ENCODE measurements at places on chromosomes 1 and 21. TPM values are rescaled to one million over a fixed set of nuclear protein-coding genes. Genes with fewer than 3 reads are reported as not detected.

- DNase-seq = no peak
Observed at GRCh38 chr1:241730031-241730430, 78.0 kb downstream of the WDR64 start.

GRCh38 chr1:101723415-101723814, 273.3 kb downstream of the OLFM3 start:
- DNase-seq = no peak

ADGRB2 gene
- 9.5 TPM for polyA plus RNA-seq

AGT gene
- 13.2 TPM for polyA plus RNA-seq

GRCh38 chr1:216528816-216529215, 105.6 kb upstream of the USH2A start:
- DNase-seq = no peak

- DNase-seq = no peak
Observed at GRCh38 chr1:21594935-21595897, 73.9 kb downstream of the RAP1GAP start.

- DNase-seq = peak; percentile 87
Observed at GRCh38 chr1:38138498-38139233, 92.1 kb upstream of the POU3F1 start.

DNA sequence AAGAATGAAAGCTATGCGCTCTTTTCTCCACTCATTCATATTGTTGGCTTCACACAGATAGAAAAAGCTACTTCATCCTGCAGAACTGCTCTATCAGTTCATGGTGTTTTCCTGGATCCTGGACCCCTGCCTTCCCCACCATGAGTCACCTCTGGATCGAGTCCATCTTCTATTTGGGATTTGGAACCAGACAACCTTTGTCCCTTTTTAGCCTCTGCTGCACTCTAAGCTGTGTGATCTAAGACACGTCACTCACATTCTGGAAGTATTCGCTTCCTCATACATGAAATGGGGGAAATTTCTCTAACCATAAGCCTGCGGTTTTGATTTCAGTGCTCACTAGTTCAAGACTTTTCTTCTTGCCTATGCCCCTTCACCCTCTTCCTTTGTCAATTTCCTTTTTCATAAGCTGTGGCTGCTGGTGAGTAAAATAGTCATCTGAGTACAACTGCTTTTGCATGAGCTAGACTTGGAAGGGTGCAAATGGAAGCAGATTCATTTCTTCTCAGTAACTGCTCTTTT, 14.1 kb upstream of the DEGS1 start:
- peak; percentile 79 for DNase-seq

PLPP3 gene
- 105 TPM for polyA plus RNA-seq

GRCh38 chr1:174875306-174875705, 124.4 kb upstream of the CACYBP start:
- DNase-seq = no peak

CD48 gene
- polyA plus RNA-seq = 1.9 TPM

ETS2 gene
- polyA plus RNA-seq = 25.2 TPM

- no peak for DNase-seq
Observed at GRCh38 chr1:29237129-29237821, 953 bp downstream of the PTPRU start.

DNA sequence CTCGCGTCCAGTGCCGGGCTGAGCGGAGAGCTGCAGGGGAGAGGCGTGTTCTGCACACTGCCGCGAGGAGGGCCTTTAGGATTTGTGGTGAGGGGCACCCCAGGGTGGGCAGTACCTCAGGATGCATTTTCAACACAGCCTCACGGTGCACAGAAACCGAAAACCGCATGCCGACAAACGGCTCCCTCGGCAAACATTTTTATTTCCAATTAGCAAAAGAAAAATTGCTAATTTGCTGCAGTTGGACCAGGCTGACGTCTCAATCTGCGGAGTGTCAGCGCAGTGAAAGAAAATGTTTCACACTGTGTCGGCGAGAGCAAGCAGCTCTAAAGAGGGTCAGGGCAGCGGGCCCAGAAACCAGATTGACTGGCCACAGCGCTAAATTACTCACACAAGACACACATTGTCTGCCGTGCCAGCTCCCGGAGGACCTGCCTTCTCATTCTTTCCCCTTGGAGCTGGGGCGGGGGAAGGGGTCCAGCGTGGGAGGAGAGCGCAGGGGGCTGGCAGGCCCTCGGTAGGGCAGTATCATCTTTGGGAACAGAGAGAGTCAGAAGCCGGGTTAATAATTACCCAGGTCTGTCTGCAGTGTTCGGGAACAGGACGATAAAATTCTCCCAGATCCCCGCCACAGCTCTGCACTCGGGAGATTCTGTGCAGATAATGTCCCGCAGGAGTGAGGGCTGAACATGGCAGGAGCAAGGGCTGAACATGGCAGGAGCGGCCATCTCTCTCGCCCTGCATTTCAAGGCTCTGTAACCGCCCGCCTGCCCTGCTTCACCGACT, 150.2 kb downstream of the PRDM16 start:
- DNase-seq = peak; percentile 46

DNA sequence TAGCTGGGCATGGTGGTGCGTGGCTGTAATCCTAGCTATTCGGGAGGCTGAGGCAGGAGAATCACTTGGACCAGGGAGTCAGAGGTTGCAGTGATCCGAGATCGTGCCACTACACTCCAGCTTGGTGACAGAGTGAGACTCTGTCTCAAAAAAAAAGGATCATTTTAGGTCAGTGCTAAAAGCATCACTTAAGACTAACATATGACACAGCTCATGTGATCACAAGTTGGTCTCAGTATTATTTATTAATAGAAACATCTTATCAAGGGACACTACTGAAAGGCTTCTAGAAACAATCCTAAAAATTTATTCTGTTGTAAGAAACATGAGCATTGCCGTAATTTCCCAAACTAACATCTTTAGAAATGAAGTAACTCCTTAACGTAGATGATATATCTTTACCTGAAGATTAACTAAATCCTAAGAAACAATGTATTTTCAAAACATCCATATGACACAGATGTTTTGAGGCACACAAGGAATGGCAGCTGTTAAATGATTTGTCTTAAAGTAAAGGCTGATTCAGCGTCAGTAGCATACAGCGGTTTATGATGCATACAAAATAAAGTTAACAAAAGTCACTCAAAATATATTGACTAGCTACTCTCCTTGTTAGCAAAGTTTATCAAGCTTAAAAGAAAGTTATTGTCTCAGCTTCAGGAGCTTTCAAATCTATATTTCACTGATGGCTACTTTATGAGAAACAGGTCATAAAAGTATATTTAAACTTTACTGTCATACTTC, 2.6 kb downstream of the NIBAN1 start:
- peak; percentile 25 for DNase-seq

PRR9 gene
- polyA plus RNA-seq = not detected

SPRR2B gene
- polyA plus RNA-seq = not detected

GRCh38 chr1:231923491-231924041, 297.0 kb downstream of the DISC1 start:
- no peak for DNase-seq

DNA sequence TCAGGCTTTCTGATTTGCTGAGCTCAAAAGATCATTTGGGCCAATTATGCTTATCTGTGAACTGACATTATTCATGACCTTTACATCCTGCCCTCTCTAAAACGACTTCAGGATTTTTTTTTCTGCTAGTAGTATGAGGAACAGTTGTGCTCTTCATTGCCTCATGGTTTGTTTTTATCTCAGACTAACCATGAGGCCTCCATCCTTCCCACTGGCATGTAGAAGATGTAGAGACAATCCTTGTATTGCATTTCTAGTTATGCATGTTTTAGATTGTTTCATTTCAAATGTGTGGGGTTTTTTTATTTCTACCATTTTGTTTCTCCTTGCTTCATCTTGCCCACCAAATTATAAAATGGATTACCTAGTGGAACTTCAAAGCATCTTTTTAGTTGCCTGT, 82.8 kb upstream of the C1orf87 start:
- DNase-seq = no peak

DNA sequence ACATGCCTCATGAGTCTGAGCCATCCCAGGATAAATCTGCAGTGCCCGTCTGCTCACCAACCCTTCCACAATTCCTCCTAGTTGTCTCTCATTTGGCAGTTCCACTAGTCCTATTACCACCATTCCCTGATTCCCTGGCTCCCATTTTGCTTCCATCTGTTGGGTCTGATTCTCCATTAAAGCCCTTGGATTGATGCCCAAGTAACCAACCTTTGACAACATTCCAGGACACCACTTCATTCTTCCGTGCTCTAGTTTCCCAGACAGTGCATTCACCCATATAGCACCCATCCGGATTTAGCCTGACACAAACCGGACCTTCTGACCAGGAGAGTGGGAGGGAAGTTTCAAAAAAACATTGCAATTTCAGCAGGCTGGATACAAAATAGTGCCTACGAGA, 189.4 kb upstream of the PALMD start:
- DNase-seq = no peak

SELENON gene
- 64.2 TPM for polyA plus RNA-seq

DNAI4 gene
- polyA plus RNA-seq = 3.8 TPM

DNA sequence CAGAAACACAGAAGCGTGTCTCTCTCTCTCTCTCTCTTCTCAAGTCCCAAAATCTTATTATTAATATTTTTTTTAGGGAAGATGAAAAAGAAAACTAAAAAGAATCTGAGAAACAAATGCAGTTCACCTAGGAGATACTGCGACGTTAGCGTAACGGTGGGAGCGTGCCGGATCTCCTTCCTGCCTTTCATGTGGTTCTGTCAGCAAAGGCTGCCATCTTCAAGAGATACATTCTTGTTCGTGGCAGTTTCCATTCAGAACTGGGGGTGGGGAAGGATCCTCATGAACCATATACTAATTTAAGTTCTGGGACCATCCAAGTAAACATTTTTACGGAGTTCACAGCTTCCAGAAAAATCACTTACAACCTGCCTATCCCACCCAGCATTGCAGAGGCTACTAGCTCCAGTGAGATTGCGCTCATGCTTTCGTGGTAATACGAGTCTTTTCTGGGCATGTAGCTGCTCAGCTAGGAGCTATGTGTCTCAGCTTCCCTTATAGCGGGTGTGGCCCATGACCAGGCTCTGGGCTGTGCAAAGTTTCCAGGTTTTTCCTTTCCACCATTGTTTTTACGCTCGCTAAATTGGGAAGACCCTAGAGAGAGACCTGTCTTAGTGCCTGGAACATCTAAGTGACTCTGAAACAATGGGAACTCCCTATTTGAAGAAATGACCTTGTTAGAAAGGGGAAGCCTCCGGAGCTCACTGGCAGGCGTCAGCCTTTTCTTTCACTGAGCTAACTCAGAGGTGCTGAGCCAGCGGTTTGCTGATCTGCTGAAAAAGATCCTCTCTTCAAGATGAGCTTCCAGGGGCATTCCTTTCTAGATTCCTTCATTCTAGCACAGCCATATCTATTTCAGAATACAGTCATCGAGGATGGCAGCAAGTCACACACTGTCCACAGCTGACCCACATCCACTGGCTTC, 17.3 kb downstream of the SLAMF1 start:
- peak; percentile 17 for DNase-seq

DNA sequence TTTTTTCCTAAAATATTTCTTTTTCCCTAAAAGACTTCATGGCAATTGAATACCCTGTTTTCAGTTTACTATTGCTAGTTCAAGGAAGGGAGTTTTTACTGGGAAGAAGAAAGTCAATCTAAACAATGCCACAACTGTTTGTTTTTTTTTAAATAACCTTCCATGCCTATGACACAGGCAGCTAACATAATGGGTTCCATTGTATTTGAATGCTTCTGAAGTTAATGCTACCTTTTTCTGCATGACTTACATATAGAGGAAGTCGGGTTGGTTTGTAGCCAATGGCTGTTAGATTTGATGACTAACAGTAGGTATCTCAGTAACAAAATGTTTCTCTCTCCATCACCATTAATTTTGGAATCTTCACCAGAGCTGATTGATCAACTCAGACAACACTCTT, 134.0 kb downstream of the KIF26B start:
- no peak for DNase-seq

GRCh38 chr21:43879348-43880110, 14.5 kb downstream of the AGPAT3 start:
- no peak for DNase-seq

OR14K1 gene
- not detected for polyA plus RNA-seq

DNA sequence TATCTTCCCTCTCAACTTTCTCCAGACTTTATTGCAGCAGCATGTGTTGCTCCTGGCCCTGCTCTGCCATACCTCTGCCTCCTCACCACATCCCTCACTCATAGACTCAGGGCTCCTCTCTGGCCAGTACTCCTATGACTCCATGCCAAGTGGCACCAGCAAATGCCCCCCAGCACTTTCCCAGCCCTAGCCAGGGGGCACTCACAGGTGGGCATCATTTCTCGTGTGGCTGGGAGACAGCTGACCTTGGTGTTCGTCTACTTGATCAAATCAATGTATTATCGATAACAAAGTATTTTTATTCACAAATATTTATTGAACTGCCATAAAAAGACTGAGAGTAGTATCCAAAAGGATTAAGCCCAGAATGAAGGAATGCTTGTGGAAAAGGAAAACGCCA, 418.2 kb downstream of the FAM72C start:
- DNase-seq = no peak

- no peak for DNase-seq
Observed at GRCh38 chr1:59214248-59215208, 82.4 kb upstream of the FGGY start.

GRCh38 chr21:29504751-29505321, 206.1 kb downstream of the BACH1 start:
- no peak for DNase-seq

- no peak for DNase-seq
Observed at GRCh38 chr1:37922767-37923550, 23.9 kb downstream of the INPP5B start.

- no peak for DNase-seq
Observed at GRCh38 chr1:234781241-234782065, 171.5 kb upstream of the IRF2BP2 start.

DNA sequence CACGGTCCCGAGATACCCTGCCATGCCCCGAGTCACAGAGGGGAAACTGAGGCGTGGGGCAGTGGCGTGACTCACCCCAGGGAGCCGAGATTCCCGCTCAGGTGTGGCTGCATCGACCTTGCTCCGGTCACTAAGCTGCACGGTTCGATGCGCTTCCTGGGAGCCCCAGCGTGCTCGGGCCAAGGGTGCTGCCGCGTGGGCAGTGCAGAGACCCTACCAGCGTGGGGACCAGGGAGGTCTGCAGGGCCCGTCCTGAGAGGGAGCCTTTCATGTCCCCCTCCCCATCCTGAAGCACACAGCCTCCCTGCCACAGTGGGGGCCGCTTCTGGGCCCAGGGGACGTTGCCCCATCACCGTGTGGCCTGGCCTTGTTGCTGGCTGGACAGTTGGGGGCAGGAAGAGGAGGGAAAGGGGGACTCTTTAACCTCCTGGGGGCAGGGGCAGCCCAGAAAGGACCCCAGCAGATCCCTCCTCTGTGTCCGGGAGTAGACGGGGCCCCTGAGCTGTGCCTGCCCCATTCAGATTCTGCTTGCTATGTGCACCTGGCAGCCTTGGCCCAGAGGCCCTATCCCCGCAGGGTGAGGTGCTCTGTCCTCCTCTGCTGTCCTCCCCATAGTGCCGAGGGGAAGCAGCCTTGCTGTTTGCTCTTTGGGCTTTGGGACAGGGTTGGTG, 52.3 kb downstream of the COL18A1 start:
- no peak for DNase-seq

KCNK1 gene
- polyA plus RNA-seq = 2.3 TPM

- DNase-seq = no peak
Observed at GRCh38 chr1:41784531-41785274, 134.0 kb downstream of the HIVEP3 start.

- DNase-seq = no peak
Observed at GRCh38 chr1:97632075-97632474, 288.8 kb downstream of the DPYD start.

Measured in muscle of arm (tissue), 14 donors.